CD8-positive, alpha-beta memory T cell (primary cell): ENCODE measurements at places on chromosomes 7 and 10. TPM values are rescaled to one million over a fixed set of nuclear protein-coding genes. Genes with fewer than 3 reads are reported as not detected.

GRCh38 chr10:7968510-7969112 is 85.9 kb upstream of the GATA3 start:
- H3K4me3 ChIP-seq: no peak overlapping the region
- H3K27me3 ChIP-seq: no peaks in the 10 kb centered on the region
- peaks cover 11% of the 10 kb centered on the region for H3K36me3 ChIP-seq
- no peak for DNase-seq
- peaks cover 4% of the 10 kb centered on the region for H3K4me1 ChIP-seq

GRCh38 chr10:5476918-5477525 is 22.3 kb downstream of the CALML5 start:
- peak overlapping the region; percentile 91 for H3K27ac ChIP-seq
- no peaks in the 10 kb centered on the region for H3K4me1 ChIP-seq
- no peak overlapping the region for H3K4me3 ChIP-seq
- no peaks in the 10 kb centered on the region for H3K36me3 ChIP-seq
- DNase-seq: no peak

The NUP205 gene
- 123 TPM for total RNA-seq

The ANXA8L1 gene
- not detected for total RNA-seq

DNA sequence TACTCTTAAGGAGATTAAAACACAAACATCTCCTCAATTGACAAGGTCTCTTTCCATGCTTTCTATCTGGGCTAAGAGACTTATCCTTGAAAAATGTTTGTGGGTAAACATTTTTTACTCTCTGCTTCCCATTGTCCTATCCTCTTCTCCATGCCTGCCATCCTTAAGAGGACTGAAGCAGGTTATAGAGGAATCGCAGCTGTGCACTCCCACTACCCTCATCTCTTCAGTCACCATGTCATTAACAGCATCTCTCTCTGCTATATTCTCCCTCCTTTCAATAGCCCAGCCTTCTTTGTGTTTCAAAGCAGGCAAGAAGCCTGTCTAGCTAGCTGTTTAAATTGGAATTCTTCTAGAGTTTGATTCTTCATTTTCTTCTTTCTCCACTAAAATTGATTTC is 22.6 kb downstream of the COL1A2 start:
- no peaks in the 10 kb centered on the region for H3K27me3 ChIP-seq
- no peaks in the 10 kb centered on the region for H3K36me3 ChIP-seq
- no peaks in the 10 kb centered on the region for H3K4me1 ChIP-seq
- no peak overlapping the region for H3K27ac ChIP-seq
- no peak for DNase-seq

GRCh38 chr7:46317256-46317655 is 396.2 kb upstream of the IGFBP3 start:
- H3K27me3 ChIP-seq: no peaks in the 10 kb centered on the region
- no peak overlapping the region for H3K27ac ChIP-seq
- DNase-seq: no peak
- H3K4me3 ChIP-seq: no peak overlapping the region
- no peaks in the 10 kb centered on the region for H3K4me1 ChIP-seq

The ITPRID1 gene
- not detected for total RNA-seq

The FRAT1 gene
- 4.3 TPM for total RNA-seq

The TYW1B gene
- 4.7 TPM for total RNA-seq

The LRIT1 gene
- not detected for total RNA-seq

DNA sequence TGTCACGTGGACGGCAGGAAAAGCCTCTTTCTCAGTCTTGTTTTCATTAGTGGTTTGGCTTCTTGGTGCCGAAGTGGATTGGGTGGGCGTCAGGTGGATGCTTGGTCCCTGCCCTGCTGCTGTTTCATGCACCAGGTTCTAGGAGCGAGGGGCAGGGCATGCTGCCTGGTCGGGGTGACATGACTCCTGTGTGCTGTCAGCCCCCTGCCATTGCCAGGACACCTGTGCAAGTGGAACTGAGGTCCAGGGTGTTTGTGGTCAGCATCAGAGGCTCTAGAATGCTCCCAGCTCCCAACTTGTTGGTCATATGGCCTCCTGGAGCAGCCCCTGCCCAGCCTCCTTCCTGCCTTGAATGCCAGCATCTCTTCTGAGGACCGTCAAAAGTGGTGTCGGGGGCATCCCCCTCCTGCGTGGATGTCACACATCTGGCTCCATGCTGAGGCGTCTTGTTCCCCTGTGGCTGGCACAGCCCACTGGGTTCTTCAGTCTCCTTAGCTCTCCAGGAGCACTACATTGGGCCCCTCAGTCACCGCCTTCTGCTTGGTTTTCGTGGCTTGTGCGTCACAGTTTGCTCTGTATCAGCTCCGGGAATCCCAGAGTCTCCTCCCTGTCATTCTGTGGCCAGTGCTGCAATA is 24.8 kb downstream of the ADCY1 start:
- H3K4me1 ChIP-seq: no peaks in the 10 kb centered on the region
- no peak overlapping the region for H3K27ac ChIP-seq
- H3K36me3 ChIP-seq: no peaks in the 10 kb centered on the region
- H3K27me3 ChIP-seq: no peaks in the 10 kb centered on the region

DNA sequence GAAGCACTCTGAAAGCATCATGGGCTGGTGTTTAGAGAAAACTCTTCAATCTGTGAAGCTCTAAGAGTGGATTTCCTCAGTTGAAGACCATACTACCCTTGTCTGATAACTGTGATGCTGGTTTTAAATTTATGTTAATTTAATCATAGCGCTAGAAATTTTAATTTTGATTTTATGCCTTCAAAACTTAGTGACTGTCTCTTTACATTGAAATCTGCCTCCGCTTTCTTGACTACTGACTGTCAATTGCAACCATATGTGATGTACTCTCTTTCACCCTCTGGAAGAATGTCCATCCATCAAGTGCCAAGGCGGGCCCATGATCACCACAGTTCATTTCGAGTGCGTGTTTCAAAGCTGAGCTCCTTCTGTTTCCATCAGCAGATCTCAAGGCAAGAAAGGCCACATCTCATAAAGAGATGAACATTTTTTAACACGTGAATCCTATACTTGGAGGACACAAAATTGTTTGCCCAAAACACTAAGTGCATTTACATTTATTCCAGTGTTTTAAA is 147.1 kb downstream of the ITGA8 start:
- H3K4me1 ChIP-seq: no peaks in the 10 kb centered on the region
- no peak overlapping the region for H3K27ac ChIP-seq
- no peak for DNase-seq
- peaks cover 6% of the 10 kb centered on the region for H3K27me3 ChIP-seq
